ENCODE measurements at places on chromosomes 16 and 17. TPM values are rescaled to one million over a fixed set of nuclear protein-coding genes. Genes with fewer than 3 reads are reported as not detected.

TNFRSF17 gene
- total RNA-seq = 0.99 TPM

DNAH9 gene
- total RNA-seq = 2.3 TPM

SLC13A2 gene
- total RNA-seq = not detected

OTOP3 gene
- total RNA-seq = not detected

TSR3 gene
- total RNA-seq = 58.9 TPM

Data from heart left ventricle (tissue), 16 donors.